ENCODE measurements at places on chromosomes 3 and 15.
A peak's percentile ranks its signal among the peaks of the same experiment; 100 is the strongest.

DNA sequence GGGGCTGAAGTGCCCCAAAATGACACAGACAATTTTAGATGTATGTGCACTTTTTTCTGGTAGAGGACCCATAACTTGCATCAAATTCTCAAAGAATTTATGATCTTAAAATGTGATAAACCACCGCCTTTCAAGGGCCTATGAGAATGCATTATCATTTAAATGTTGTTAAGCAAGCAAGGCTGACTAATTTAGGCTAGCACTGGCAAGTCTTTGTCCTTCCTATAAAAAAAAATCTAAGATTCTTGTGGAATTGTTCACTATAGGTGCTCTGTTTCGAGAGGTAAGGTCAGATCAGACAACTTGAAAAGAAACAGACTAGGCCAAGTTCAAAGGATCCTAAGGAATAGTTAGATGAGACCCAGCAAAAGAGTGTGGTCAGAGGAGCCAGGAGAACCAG, 128.9 kb upstream of the PHLDB2 start:
- DNase-seq: no peak

GRCh38 chr15:34773013-34773412, 18.2 kb upstream of the GJD2 start:
- DNase-seq: no peak

DNA sequence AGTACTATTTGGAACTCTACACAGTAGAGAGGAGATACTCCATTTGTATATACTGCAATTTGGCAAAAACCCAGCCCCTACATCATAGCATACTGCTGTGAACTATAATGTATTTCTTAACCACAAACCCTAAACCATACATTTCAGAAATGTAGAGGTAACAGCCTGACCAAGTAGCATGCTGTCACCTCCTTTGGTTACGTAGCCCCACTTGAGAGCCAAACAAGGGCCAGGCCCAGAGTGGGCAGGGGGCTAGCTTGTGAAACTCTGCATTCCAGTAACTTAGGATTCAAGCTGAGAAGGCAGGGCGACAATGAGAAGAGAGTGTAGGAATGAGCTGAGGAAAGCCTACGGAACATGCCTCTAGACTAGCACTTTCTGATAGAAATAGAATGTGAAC, 135.8 kb downstream of the GREM1 start:
- DNase-seq: no peak

DNA sequence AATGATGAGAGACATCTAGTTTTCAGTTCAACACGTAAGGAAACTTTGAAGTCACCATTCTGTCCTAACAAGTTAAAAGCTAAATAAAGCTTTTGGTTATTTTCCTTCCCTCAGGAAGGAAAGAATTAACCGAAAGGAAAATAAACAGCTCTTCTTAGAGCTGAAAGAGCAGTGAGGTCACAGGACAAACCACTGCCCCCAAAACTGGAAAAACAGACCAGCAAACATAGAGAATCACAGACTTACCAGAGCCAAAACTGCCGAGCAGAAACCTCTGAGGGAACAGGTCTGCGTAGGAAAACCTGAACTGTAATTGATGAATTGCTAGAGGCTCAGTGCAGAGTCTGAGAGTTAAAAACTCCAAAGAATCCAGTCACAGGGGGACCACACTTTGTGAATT, 14.7 kb downstream of the USP50 start:
- no peak for DNase-seq

DNA sequence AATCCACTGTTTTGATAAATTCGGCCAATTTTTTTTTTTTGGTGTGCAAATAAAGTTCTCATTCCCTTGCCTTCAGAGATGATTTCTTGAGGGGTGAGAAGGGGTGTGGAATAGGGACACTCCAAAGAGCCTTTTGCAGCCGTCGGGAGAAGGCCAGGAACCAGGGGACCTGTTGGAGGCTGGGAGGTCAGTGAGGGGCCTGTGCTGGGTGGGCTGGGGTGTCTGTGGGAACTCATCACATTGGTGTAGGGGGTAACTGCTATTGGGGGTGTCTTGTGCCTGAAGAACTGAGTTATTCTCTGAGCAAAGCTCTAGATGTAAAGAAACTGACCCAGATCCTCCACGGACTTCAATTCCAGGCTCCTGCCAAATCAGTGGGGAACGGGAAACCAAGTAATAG, 13.5 kb upstream of the SKIC8 start:
- DNase-seq: no peak

- peak; percentile 75 for DNase-seq
Measured at GRCh38 chr3:48222616-48223513, at the start of gene CAMP. Gene CAMP, plus strand, starts transcription at chr3:48223495. Its CDS starts 17 bp downstream, at chr3:48223512.

- DNase-seq: no peak
Measured at GRCh38 chr3:46665763-46666452, 27.6 kb downstream of the ALS2CL start.

GRCh38 chr15:69958496-69959084, 139.1 kb downstream of the TLE3 start:
- no peak for DNase-seq

- DNase-seq: no peak
Measured at GRCh38 chr15:67883234-67883773, 43.5 kb upstream of the RNU6-1 start.

DNA sequence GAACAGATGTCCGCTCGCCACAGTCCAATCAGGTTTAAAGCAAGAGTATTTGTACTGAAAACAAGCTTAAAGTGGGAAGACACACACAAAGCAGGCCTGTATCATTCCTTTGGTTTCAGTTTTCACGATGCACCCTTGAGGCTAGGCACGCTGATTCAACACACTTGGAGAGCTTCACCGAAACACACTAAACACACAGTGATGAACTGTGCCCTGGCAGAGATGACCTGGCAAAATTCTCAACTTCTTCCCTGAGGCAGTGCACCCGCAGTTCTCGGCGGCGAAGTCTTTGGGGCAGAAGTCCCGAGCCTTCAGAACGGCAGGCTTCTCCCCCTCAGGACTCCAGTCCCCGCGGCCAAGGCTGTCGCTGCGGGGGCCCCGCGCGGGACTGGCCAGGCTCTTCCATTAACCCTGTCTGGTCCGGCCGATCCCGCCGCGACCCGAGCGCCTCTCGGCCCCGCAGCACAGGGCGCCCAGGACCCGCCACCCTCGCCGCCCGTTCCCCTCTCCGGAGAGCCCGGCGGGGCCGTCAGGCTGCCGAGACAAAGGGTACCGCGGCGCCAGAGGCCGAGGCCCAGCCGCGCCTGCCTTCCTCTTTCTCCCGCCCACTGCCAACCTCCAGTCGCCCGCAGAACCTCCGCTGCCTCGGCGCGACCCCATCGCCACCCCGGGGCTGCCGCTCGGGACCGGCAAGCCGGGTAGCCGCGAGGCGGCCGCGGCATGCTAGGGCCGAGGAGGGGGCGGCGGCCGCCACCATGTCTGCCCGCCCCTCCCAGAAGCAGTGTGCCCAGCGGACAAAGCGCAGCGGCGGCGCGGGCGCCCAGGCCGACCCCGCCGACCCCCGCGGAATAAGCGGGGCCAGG, 792 bp downstream of the GABPB1 start:
- DNase-seq: peak; percentile 78

GRCh38 chr3:20250314-20250713, 64.3 kb upstream of the SGO1 start:
- DNase-seq: no peak

- DNase-seq: no peak
Measured at GRCh38 chr3:53354945-53355498, 7.7 kb upstream of the DCP1A start.

- DNase-seq: peak; percentile 83
Measured at GRCh38 chr15:88904624-88905327, 8.4 kb downstream of the MFGE8 start.

GRCh38 chr3:189424922-189425321, 206.3 kb upstream of the TP63 start:
- no peak for DNase-seq

- no peak for DNase-seq
Measured at GRCh38 chr15:85935182-85935581, 140.5 kb upstream of the KLHL25 start.

DNA sequence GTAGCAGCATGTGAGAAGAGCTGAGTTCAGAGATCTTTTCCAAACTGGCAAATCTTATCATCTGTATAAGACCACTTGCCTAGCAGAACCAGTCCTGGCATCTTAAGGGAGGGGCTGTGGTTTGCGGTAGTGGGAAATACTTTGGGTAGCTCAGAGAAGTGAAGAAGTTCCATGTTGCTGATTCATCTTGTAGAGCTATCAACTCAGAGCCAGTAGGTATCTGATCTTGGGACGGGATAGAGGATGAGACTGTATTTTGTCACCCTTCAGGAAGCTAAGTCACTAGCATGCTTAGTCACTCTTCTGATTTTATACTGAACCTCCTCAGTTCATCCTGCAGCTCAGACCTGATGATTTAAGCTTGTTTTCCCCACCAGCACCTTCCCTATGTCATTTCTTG, 211.4 kb downstream of the NR1D2 start:
- DNase-seq: no peak

- DNase-seq: no peak
Measured at GRCh38 chr15:51672155-51672687, 9.1 kb upstream of the SCG3 start.

GRCh38 chr15:89521605-89522004, 25.2 kb upstream of the RHCG start:
- no peak for DNase-seq

DNA sequence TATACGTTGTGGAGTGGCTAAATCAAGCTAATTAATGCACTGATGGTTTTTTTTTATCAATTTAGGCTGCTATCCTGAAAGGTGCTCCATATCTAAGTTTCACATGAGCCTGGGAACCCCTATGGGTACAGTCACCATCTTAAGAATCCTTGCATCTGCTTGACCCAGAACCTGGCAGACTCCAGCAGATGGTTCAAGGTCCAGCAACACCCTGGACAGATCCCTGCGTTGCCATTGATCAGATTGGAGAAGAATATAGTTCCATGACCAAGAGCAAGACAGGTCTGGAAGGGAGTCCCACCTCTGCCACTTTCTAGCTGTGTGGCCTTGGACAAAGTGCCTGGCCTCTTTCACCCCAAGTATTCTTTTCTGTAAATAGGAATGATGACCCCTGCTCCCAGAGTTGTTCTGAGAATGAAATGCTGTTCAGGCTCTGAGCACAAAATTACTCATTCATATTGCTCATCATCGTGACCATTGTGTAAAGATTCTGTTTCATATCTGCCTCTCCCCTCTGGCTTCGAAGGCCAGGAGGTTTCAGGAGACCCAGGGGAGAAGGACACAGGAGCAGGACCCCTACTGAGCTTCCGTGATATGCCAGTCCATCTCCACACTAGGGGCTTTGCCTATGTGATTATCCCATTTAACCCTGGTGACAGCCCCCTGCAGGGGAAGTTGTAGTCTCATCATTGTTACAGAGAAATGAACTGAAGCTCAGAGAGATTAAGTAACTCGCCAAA, 30.0 kb upstream of the TSEN2 start:
- no peak for DNase-seq

DNA sequence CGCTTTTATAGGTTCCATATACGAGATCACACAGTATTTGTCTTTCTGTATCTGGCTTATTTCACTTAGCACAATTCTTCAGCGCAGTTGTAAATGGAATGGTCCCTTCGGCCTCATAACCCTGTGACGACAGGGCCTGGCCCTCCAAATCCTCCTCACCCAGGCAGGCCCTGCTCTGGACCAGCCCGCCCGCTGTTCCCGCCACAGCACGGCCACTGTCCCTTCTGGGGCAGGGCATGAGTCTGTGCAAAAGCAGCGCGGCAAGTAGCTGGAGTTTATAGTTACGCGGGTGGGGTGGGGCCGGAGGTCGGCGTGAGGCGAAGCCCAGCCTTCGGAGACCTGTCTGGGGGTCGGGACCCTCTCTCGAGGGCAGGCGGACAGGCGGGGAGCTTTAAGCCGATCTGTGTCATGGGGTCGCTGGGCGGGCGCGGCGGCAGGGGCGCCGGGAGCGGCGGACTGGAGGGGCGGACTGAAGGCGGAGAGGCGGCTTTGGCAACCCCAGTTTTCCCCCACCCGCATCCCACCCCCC, 543 bp downstream of the ARPIN start:
- DNase-seq: no peak

- no peak for DNase-seq
Measured at GRCh38 chr15:63940966-63941620, 105.2 kb downstream of the DAPK2 start.

- DNase-seq: no peak
Measured at GRCh38 chr3:111238885-111239284, 167.3 kb downstream of the NECTIN3 start.

- DNase-seq: no peak
Measured at GRCh38 chr3:124773351-124774326, 43.4 kb downstream of the UMPS start.

DNA sequence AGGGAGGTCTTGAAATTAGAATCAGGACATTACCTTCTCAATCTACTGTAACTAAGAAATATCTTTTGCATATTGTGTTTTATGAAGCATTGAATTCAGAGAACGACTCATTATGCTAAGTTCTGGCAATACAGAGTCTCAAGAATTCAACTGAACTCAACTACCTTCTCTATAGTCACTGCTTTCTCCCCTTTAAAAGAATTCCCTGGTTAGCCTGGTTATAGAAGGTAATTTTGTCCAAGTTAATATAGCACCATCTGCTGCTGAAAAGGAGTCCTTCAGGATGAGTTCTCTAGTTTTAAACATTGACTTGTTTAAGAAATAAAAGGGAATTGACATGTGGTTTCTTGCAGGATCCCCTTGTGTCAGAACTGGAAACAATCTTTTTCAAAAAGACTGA, 60.2 kb downstream of the IL16 start:
- no peak for DNase-seq

- no peak for DNase-seq
Measured at GRCh38 chr3:64063207-64063982, 40.1 kb upstream of the PSMD6 start.

DNA sequence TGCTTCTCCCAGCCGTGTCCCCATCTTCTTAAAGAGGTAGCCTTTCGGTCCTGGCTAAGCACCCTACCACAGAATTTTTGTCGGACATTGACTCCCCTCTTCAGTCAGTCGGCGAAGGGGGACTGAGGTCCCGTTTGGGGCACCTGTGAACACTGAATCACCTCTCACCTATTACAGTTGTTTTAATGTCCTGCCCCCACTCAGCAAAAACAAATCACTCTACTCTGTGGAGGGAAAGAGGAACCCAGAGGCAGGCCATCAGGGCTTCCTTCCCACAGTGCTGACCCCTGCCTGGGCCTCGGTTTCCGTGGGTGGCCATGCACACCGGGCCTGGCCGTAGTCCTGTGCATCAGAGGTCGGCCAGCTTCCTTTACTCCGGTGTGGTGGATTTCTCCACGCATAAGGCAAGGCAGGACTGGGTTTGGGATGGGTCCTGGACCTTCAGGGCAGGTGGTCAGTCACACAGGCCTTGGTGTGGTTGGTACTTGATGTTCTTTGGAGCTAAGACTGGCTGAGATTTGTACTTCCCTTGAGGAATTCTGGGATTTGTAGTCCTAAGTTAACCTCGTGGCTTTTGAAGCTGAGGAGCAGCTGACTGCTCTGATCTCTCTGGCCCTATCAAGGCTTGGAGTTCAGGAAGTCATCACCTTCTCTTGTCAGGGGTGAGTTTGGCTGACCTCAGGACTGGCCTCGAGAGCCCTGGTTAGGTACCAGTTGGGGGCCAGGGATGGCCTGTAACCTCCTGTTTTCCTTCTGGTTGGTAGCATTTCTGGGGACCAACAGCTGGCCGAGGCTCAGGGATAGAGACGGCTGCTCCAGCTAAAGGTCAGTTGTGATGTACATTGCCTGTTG, 627 bp upstream of the FAM131A start:
- no peak for DNase-seq

GRCh38 chr15:69505956-69506556, 53.4 kb downstream of the RPLP1 start:
- DNase-seq: no peak

- no peak for DNase-seq
Measured at GRCh38 chr3:197256836-197257444, 41.5 kb downstream of the DLG1 start.

All from type B pancreatic cell (in vitro differentiated cells).